ENCODE measurements at places on chromosomes 1 and 21.

DNA sequence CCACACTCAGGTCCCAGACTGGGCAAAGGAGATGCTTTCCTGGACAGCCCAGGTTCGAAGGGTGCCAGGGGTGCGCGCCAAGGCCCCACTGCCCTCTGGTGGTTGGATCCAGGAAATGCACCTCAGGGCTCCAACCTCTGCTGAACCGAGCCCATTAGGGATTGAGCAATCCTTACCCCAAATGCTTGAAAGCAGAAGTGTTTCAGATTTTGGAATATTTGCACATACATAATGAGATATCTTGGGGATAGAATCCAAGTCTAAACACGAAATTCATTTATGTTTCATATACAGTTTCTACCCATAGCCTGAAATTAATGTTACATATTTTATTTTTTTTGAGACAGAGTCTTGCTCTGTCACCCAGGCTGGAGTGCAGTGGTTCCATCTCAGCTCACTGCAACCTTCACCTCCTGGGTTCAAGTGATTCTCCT, 57.4 kb downstream of the SLC9A1 start:
- peak; percentile 91 for DNase-seq

DNA sequence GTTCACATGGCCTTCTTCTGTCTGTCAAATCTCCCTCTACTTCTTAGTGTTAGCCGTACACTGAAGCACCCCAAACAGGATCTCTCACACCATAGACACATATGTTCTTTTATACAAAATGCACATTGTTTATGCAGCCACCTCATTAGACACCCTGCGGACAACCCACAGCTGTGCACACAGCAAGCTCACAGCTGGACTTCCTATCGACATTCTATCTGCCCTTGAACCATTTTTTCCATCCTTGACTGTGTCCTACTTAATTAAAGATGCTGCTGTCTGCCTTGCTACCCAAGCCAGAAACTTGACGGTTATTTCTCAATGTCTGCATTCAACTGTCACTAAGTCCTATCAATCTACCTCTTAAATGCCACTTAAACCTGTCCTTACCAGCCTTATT, 3.2 kb upstream of the ZBTB21 start:
- no peak for DNase-seq

DNA sequence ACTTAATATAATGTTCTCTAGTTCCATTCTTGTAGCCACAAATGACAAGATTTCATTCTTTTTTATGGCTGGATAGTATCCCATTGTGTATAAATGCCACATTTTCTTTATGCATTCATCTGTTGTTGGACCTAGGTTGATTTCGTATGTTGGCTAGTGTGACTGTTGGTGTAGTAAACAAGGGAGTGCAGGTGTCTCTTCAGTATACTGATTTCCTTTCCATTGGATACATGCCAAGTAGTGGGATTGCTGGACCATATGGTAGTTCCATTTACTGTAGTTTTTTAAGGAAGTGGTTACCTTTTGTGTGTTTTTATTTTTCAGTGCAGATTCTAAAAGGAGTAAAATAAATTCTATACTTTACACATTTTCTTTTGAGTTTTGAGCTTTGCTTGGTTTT, 5.7 kb downstream of the PARK7 start:
- DNase-seq: no peak

DNA sequence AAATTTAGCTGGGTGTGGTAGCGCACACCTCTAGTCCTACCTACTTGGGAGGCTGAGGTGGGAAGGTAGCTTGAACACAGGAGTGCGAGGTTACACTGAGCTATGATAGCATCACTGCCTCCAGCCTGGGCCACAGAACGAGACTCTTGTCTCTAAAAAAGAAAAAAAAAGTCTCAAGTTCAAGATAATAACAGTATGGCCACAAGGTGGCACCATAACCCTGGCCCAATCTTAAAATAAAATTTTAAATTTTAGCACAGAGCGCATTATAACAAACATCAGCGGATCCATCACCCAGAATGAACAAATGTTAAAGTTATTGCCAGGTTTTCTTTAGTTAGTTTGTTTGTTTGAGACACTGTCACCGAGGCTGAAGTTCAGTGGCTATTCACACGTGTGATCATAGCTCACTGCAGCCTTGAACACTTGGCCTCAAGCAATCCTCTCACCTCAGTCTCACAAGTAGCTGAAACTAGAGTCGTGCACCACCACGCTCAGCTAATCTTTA, 2.9 kb upstream of the HTR6 start:
- no peak for DNase-seq

DNA sequence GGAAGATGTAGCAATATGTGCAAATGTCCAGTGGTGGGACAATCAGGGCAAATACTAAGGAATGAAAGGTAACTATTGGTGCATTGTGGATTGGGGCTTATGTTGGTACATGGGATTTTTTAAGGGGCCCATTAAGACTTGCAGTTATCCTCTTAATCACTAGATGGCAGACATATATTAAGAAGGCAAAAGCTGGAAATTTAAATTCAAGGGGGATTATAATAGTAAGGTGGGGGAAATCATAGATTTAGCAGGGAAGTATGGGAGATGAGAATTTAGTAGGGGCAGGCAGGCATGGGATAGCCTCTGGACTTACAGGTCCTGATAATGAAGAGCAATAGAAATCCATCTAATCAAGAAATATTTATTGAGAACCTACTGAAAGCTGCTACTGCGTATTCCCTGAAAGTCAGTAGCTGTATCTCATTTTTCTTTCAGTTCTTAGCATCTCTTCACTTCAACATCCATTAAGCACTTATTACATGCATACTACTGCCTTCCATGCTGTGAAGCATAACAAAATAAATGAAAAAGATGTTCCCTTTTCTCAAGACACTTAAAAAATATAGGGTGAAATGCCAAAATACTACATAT, 251.8 kb downstream of the CRB1 start:
- DNase-seq: peak; percentile 3

- DNase-seq: no peak
These were observed 113.1 kb downstream of the ATP5PO start for GRCh38 chr21:33802481-33802880.

DNA sequence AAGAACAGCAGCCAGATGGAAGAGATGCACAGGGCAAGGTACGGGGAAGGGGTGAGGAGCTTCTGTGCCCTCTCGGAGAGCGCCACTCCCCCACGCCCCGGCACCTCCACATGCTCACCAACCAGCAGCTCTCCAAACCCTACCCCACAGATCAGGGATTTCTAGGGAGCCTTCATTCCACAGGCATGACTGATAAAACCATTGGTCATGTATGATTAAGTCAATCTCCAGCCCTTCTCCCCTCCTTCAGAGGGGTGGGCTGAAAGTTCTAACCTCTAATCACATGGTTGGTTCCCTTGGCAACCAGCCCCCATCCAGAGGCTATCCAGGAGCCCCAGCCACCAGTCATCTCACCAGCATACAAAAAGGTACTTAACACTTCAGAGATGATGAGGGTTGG, 144.7 kb downstream of the TGFBR3 start:
- DNase-seq: no peak

- DNase-seq: peak; percentile 51
These were observed 9.1 kb upstream of the RAB7B start for GRCh38 chr1:206012086-206012859.

DNA sequence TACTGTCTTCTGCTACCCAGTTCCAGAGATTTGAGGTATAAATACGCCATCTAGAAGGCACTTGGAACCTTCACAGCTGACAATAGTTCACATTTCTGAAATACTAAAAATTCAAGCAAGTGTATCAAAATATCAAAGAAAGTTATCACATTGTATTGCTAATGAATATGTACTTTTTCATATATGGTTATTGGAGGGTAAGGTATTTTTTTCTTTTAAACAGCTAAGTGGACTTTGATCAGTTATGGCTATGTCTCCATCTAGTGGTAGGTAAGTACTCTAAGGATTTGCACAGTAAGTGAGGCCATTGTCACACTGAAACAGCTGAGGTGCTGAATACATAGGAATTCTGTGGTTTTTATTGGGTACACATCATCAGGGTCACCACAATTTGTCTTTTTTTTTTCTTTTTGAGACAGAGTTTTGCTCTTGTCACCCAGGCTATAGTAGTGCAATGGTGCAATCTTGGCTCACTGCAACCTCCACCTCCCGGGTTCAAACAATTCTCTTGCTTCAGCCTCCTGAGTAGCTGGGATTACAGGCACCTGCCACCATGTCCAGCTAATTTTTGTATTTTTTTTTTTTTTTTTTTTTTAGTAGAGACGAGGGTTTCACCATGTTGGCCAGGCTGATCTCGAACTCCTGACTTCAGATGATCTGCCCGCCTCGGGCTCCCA, 49.1 kb upstream of the CR2 start:
- DNase-seq: peak; percentile 62

GRCh38 chr1:229596925-229597699, 28.8 kb downstream of the TAF5L start:
- no peak for DNase-seq

DNA sequence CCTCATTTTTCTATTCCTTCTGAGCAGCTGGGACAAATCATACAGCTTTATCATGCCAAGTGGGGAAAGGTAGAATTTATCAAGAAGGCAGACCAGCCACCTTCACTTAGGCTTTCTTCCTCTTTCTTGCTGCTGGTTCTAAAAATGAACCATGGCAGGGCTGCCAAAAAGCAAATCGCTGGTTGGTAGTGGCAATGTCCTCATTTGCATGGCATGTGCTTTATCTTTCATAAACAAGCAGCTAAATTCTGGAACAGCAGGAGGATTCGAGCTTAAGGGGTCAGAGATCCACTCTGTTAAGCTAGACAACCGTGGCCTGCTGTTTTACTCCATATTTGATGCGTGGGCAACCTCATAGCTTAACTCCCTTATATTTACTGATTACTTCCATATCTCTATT, 91.3 kb downstream of the RPE65 start:
- no peak for DNase-seq

DNA sequence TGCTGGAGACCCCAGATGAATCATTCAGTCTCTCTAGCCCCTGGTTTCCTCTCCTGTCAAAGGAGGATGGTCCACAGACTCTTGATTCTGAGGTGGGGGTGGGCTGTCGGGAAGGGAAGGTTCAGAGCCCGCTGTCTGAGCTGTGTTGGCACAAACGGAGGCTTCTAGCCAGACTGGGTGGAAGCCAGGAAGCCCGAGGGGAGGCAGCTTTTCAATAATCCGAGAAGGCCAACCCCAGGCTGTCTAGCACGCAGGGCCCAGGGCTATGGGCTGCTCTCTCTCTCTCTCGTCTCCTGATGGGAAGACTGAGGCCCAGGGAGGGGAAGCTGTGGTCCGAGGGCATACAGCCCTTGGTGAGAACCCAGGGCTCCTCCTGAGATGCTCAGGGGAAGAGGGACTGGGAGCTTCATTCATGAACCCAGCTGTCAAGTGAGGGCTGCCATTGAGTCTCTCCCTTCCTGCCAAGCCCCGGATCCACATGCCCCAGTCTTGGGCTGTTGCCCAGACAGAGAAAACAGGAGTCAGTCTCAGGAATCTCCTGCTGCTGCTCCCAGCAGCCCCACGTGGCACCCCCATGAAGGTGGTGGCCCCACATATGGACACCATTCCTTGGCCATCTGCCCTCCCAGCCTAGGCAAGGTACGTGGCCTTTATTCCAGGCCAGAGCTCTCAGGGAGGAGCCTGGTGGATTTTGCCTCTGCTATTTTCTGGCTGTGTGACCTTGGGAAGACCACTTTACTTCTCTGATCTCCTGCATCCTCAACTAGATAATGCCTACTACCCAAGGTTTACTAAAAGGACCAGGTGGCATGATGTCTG, 44.4 kb downstream of the RAP1GAP start:
- no peak for DNase-seq

GRCh38 chr1:7960867-7961215, 670 bp upstream of the PARK7 start:
- no peak for DNase-seq

DNA sequence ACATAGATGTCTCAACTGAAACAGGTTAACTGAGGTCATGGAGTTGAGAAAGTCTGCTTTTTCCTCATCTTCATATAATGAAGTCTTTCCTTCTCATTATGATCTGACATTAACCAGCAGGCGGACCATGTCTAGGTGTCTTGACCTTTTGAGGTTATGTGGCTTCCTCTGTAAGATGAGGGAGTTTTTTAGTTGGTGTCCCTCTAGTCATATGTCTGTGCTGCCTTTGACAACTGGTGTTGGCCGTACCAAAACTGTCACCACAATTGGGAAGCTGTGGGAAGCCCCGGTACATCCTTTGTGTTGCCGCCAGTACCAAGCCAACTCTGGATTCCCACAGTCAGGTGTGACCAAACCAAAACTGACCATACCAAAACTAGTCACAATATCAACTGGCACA, 105.1 kb downstream of the PBX1 start:
- no peak for DNase-seq

DNA sequence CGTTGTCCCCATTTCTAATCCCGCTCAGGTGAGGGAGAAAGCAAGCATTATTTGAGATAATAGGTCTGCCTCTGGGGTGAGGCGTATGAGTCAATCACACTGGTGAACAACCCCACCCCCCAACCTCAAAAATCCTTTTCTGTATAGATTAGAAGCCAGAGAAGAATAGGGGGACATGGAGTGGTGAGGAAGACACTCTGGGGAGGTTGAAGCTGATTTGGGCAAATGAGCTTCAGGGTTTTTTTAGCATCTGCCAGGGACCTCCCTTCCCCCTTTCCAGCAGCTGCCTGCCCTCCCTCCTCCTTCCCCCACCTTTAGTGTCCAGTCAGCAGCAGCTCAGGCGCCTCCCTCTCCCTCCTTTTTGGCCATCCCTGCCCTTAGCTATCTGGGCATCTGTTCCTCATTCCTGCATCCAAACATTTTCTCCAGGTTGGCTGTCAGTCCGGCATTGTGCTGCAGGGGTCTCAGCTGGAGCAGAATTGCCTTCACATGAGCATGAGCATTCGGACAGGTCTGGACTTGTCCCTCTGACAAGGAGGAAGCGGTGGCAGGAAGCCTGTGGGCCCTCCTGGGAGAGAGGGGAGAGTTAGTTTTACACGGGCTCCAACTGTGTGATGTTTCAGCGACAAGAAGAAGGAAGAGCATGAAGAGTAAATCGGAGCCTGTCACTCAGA, 30.8 kb upstream of the PTGFRN start:
- no peak for DNase-seq

DNA sequence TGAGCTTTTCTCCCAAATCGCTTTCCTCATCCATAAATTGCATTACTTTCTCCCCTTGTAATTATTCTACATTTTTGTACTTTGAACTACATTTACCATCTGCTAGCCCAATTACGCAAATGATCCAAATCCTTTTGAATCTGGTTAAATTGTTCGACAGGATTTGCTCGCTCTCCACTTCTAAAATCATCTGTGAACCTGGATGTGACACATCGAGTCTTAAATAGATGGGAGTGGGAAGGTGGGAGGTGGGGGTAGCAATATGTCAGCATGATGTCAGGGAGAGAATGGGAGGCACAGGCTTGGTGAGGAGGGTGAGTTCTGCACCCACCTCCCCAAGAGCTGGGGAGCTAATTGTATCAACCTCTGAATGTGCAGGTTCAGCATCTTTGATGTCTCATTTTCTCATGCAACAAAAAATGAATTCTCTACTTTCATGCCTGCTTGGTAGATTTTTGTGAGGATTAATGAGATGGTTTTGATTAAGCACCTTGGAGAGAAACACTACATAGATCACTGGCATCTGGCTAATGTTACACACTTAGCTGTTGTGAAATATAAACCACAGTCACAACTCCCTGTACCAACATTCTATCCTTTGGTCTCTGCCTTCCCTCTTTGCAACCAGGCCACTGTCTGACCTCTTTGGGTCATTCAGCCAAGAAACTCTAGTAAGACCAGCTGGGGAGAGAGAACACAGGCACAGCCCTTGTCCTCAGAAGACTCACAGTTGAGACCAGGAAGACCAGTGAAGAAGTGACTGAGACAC, 165.1 kb downstream of the DAB1 start:
- DNase-seq: no peak
